ENCODE measurements at places on chromosomes 11 and 22.

DNA sequence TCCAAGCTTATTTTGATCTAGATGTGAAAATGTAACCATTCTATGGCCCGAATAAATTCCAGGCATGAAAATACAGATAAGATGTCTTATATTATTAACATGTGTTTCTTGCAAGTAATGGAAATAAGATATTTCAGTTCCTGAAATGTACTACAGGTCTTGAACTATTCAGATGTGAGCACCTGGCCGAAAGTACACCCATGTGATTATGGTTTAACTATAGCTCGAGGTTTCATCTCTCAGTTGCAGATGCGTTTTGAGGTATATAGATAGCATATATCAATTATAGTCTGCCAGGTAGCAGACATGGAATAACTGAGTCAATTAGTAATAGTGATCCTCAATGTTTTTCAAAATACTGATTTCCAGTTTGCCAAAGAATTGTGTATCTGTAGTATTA, 68.3 kb downstream of the DDIAS start:
- DNase-seq: no peak

DNA sequence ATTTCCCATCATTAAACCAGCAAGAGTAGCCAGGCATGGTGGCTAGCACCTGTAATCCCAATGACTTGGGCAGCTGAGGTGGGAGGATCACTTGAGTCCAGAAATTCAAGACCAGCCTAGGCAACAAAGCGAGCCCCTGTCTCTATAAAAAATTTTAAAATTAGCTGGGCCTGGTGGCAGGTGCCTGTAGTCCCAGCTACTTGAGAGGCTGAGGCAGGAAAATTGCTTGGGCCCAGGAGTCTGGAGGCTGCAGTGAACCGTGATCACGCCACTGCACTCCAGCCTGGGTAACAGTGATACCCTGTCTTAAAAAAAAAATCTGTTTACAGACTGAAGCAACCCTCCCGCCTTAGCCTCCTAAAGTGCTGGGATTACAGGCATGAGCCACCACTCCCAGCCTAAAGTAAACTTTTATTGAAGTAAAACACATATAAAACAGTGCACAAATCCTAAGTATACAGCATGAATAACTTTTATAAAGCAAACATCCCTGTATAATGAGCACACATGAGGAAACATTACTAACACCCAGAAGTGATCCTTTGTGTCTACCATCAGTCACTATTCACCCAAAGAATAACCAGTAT, 12.6 kb downstream of the UCP3 start:
- no peak for DNase-seq

GRCh38 chr22:23200898-23201297, 20.6 kb downstream of the BCR start:
- peak; percentile 34 for DNase-seq

DNA sequence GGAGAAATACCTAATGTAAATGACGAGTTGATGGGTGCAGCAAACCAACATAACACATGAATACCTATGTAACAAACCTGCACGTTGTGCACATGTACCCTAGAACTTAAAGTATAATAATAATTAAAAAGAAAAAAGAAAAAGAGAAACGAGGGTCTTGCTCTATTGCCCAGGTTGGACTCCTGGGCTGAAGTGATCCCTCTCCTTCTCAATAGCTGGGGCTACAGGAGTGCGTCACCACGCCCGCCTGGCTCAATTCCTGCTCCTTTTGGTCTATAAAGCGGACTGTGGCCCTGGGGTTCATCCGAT, 521 bp upstream of the PTS start:
- DNase-seq: no peak

DNA sequence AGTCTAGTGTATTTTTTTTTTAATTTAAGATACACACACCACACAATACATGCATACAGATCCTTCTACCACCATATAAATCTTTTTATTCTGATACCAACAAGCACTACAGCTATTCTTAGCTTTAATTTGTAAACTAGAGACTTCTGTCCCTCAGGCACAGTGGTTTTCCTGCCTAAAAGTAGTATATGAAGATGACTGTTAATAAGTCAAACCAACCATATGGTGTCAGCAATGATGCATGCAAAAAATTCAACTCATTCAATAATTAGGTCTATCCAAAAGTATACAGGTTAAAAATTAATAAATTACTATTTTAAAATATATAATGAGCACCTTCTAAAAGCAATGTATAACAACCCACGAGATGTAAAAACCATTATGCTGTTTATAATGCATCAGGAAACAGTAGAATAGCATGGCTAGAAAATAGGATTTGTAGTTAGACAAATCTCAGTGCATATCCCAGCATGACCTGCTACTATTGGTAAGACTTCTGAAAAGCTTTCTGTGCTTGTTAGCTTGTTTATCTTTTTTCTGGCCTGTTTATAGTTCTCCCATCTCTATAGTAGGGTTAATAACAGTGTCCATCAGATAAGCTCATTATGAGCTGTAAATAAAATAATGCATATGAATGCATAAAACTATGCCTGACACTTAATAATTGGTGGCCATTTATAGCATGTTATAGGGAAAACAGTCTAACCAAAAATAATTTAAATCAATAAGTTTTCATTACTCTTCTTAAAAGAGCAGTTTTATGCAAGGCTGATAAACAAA, 10.2 kb downstream of the RAB38 start:
- DNase-seq: no peak

DNA sequence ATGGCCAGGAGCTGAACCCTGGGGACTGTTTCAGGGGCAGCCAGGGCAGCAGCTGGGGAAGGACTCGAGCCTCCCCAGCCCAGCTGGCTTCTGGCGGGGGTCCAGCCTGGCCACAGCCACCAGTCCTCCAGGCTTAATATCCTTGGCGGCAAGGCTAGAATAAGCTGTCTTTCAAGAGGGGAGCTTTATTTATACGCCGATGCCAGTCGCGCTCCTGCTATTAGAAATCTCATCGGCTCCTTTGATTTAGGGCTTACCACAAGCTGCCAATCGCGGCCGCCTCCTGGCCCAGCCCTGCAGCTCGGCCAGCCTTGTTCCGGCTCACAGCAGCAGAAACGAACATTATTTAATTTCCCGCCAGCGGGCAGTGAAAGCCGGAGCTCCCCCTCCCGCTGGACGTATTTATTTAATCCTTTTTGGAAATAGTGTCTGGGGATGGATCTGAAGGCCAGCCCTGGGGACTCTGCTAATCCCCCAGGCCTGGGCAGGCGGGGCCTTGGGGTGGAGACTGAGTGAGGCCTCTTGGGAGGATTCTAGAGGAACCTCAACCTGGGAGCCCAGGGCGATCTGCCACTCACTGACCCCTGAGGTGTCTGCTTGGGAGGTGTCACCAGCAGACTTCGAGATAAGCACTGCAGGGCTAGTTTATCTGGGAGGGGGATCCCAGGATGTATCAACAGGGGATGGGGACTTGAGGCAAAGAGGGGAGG, 363.1 kb downstream of the MN1 start:
- DNase-seq: peak; percentile 26

DNA sequence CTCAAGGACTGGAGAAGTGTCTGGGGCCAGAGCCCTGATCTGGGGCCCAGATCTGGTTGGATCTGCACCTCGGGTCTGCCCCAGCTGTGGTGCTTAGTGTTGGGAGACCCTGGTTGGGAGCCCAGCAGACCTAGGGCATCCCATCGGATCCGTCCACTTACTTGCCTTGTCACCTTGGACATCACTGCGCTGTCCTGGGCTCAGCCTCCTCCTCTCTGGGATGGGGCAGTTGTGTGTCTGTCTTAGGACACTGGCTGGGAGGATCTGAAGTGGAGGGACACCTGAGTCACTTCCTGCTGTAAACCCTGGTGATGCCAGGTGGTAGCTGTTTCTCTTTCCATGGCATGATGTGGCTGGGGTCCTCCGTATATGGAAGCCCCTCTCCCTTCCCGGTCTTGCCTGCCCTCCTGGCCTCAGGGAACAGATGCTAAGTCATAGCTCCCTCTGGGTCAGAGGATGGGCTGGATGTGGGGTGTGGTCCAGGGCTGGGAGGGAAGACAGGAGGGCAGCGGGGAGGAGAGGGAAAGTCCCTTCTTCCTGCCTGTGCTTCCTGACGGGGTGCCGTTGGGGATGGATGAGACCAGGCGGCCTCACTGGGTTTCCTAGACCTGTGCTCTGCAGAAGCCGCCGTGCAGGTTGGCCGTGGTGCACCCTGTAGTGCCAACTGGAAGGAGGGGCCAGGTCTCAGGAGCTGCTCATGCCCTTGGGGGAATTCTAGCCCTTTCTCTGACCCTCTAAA, 12.1 kb upstream of the OMP start:
- DNase-seq: no peak

- no peak for DNase-seq
These were observed 6.8 kb upstream of the SART1 start for GRCh38 chr11:65954771-65955170.

GRCh38 chr11:6900327-6900999, 8.2 kb upstream of the OR2D2 start:
- DNase-seq: no peak

- peak; percentile 88 for DNase-seq
These were observed 460.0 kb downstream of the BUD13 start for GRCh38 chr11:116312570-116313391.

- no peak for DNase-seq
These were observed 110.5 kb downstream of the KCNQ1 start for GRCh38 chr11:2555336-2555735.

DNA sequence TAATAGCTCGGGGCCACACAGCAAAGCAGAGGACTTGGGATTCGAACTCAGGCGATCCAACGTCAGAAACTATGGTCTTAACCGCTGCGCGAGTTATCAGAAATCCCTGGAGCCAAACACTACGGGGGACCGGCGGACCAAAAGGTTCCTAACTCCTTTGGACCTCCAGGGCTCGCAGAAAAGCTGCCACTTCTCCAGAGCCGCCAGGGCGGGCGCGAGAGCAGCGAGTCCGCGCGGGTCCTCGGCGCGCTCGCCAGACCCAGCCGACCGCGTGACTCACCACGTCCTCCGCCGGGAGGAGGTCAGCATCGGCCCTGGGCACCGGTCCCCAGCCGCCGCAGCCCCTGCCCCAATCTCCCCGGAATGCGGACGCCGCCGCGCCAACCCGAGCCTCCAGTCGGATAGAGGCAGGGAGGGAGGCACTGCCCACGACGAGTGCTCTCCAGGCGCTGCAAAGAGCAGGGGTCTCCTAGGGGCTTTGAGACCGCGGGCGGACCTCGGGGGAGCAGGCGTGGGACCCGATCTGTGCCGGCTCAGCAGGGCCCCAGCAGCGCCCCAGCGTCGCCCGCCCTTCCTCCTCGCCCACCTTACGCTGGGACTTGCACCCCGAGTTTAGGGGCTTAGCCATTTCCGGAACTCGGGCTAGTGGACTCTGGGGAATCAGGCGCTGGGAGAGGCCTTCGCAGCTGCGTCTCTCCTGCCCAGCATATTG, 6.2 kb upstream of the ALX4 start:
- DNase-seq: peak; percentile 42

DNA sequence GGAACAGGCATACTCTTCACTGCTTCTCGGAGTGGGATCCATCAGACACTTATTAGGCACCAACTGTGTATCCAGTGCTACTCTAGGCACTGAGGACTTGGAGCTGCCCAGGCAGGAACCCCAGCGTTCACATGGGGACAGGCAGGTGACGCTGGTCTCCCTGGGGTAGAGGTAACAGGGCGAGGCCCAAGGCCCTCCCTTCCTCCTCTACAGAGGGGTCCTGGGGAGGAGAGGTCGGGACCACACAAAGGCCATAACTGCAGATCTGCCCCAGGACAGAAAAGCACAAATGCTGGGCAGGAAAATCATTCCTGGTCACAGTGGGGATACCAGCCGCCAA, 262.2 kb downstream of the BRD1 start:
- DNase-seq: no peak

DNA sequence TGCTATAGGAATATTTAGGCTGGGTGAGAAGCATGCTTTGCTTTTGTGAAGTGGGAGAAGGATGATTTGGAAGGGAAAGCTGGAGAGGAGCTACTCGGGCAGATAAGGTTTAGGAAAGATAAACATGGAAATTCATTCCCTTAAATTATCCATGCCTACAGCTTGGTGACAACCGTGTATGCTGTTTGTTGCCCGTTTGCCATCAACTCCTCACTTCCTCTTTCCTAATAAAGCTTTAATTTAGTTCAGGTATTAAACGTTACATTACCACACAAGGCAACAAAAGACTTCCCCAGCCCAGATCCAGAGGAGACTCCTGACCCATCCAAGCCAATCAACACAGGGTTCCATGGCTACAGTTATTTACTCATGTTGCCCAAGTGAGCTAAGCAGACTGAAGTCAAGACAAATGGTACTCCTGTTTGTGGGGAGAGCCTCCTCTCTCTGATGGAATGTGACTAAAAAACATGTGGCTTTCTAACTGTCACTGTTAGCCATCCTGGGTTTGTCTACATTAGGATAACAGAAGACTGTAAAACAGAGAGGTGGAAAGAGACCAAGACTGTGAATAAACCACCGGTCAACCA, 101.7 kb upstream of the GRAMD1B start:
- DNase-seq: no peak

DNA sequence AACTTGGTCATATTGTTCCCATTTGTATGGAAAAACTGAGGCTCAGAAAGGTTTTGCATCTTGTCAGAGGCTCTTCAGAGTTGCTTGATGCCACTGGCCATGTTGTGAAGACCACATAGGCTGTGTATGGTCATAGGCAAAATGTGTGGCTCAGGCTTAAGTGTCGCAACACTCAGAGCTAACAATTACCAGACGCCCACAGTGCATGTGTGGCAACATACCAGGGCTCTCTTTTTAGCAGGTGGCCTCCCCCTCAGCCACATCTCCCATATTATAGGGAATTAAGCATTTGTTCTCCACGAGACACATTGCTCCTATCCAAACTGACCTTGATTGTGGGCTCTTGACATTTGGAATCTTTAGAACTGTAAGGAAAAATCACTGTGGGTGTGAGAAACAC, 802.5 kb downstream of the DLG2 start:
- DNase-seq: no peak

DNA sequence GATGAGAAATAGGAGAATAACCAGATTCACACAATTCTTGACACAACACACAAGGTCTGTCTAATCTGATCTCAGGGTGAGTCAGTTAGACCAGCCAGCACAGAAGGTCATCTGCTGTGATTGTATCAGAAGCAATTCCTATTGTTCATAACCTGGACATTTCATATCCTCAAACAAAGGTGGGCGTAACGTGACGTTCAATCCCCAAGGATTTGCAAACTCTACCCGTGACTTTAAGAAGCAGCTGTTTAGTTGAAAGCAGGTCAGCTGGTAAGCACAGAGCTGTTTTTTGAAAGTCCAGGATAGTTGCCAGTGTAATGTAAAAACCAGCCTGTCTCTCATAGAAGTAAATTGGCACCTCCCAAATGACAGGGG, 385.1 kb downstream of the DCDC1 start:
- no peak for DNase-seq

- DNase-seq: no peak
These were observed 33.1 kb downstream of the EHF start for GRCh38 chr11:34653851-34654482.

DNA sequence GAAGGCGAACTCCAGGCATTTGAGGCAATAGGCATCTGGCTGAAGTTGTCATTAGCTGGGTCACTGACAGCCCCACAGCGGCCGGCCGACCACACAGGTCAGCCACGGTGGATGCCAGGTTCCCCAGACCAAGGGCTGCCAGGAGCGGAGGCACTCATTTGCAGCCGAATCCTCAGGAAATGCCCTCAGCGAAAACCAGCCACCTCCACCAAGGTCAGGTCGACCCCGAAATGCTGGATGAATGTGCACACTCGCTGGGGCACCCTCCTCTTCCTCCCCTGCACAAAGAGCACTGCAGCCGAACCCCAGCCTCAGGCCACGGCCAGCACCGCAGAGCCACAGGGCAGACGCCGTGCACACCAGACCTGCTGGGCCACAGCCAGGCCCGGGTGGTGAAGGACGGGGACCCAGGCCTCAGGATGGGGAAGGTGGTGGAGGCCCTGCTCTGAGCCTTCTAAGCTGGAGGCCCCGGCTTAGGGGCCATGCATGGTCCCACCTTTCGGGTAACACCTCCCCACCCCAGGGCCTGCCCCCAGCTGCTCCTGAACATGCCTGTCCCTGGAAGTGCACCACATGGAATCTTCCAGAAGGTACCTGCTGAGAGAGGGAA, 206.0 kb downstream of the BRD1 start:
- no peak for DNase-seq
